WTC11 (cell line): ENCODE measurements at places on chromosomes 7 and 10. TPM values are rescaled to one million over a fixed set of nuclear protein-coding genes. Genes with fewer than 3 reads are reported as not detected.

DNA sequence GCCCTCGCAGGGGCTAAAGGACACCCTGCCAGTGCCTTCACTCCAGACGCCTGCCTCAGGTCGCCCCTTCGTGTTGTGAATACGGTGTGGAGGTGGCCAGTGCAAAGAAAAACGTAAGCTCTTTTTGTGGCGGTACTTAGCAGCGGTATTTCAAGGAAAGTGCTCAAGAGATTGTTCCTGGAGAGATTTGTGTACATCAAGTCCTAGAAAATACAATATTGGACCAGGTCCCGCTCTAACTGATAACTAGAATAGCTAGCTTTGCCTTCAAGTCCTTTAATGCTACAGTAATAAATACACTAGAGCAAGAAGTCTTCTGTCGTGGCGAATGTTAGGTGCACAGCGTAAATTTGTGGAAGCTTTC, 689 bp downstream of the PLCE1 start:
- peak overlapping the region; percentile 66 for H3K4me3 ChIP-seq
- peaks cover 87% of the 10 kb centered on the region for H3K27me3 ChIP-seq
- DNase-seq: no peak
- no peak overlapping the region for H3K27ac ChIP-seq
- H3K4me1 ChIP-seq: peaks cover 16% of the 10 kb centered on the region

DNA sequence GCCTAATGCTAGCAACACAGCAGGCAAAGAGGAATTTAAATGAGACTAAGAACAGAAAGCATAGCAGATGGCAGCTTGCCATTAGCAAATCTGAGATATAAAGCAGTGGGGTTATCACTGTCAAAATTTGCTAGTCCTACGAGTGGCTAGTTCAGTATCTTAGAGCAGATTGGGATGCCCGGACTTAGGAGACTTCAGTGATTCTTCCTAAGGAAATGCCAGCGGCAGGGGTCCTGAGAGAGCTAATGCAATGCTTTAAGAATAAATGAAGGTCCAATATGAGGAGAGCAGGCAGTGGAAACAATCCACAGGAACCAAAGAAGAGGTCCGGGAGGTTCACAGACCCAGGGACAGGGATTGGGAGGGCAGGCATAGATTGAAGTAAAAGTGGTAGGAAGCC, 169.3 kb upstream of the NPSR1 start:
- peaks cover 5% of the 10 kb centered on the region for H3K36me3 ChIP-seq
- DNase-seq: no peak
- H3K4me1 ChIP-seq: peaks cover 39% of the 10 kb centered on the region
- no peak overlapping the region for H3K27ac ChIP-seq
- H3K27me3 ChIP-seq: no peaks in the 10 kb centered on the region
- no peak overlapping the region for H3K4me3 ChIP-seq

DNA sequence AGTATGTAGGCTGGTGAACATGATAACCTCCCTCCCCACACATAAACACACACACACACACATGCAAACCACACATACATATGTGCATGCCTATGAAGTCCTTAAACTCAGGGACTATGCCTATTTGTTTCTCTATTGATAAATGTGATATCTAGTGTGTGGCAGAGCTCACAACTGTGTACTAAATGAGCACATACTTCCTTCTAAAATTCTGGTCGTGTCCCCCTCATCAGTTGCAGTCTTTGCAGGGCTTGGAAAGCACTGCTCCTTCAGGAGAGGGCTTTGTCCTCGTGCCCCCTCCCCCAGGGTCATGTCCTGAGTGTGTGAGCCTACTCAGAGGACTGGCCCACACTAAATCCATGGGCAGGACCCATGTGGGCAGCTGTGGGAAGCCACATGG, 94.0 kb downstream of the SFMBT2 start:
- DNase-seq: no peak
- peaks cover 45% of the 10 kb centered on the region for H3K4me1 ChIP-seq
- H3K4me3 ChIP-seq: no peak overlapping the region

- H3K4me1 ChIP-seq: peaks cover 17% of the 10 kb centered on the region
- H3K4me3 ChIP-seq: no peak overlapping the region
Observed at GRCh38 chr7:150355666-150356059, 13.0 kb upstream of the REPIN1 start.

DNA sequence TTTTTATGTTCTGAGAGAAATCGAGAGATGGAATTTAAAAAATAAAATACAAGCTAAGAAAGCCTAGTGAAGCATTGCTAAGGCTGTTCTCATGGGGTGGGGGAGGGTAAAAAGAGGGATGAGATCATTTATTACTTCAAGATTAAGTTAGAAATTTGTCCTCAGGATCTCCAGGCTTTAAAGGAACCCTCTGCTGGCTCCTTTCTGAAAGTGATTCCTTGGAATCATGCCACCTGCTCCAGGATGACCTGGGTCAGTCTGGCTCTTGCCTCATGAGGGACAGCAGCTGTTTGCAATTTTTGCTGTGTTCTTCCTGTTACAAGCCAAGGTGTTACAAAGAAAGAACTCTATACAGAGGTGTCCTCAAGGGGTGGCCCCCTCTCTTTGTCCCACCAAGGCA, 69.8 kb downstream of the CDK1 start:
- H3K4me3 ChIP-seq: no peak overlapping the region
- H3K27me3 ChIP-seq: no peaks in the 10 kb centered on the region
- no peaks in the 10 kb centered on the region for H3K4me1 ChIP-seq

GRCh38 chr7:95454438-95455045, 19.7 kb upstream of the PON2 start:
- H3K36me3 ChIP-seq: peaks cover 8% of the 10 kb centered on the region
- no peaks in the 10 kb centered on the region for H3K27me3 ChIP-seq
- H3K27ac ChIP-seq: no peak overlapping the region
- no peak for DNase-seq
- no peak overlapping the region for H3K4me3 ChIP-seq

DNA sequence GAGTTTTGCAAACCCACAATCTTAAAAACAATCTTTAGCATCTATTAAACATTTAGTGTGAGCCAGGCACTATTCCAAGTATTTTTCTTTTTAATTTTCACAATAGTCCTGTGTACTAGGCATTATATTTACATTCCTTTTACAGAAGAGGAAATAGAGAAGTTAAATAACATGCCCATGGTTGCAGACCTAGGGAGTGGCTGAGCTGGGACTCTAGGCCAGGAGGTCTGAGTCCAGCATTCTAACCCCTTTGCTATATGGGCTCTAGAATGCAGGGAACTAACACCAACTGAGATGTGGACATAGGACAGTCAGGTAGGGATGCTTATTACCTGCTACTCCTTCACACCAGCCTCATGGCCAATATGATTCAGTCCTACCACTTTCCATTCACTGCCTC, 243.8 kb downstream of the XPNPEP1 start:
- no peak overlapping the region for H3K4me3 ChIP-seq
- peaks cover 4% of the 10 kb centered on the region; the same call in 1 of the 2 replicates for H3K27me3 ChIP-seq
- H3K4me1 ChIP-seq: no peaks in the 10 kb centered on the region
- no peaks in the 10 kb centered on the region for H3K36me3 ChIP-seq
- no peak overlapping the region for H3K27ac ChIP-seq

GRCh38 chr10:31346953-31347352, 27.9 kb downstream of the ZEB1 start:
- peaks cover 8% of the 10 kb centered on the region for H3K4me1 ChIP-seq
- no peaks in the 10 kb centered on the region for H3K27me3 ChIP-seq
- H3K4me3 ChIP-seq: no peak overlapping the region
- no peak overlapping the region for H3K27ac ChIP-seq

The BTAF1 gene
- 47.2 to 49.6 TPM (median 49.2 TPM) in 3 replicates for total RNA-seq
